ENCODE measurements at places on chromosomes 5 and 9.

GRCh38 chr5:78593465-78593864 lies 55.1 kb downstream of the LHFPL2 start:
- no peak for DNase-seq

GRCh38 chr5:125143011-125143410 lies 396.6 kb upstream of the ZNF608 start:
- DNase-seq: no peak

DNA sequence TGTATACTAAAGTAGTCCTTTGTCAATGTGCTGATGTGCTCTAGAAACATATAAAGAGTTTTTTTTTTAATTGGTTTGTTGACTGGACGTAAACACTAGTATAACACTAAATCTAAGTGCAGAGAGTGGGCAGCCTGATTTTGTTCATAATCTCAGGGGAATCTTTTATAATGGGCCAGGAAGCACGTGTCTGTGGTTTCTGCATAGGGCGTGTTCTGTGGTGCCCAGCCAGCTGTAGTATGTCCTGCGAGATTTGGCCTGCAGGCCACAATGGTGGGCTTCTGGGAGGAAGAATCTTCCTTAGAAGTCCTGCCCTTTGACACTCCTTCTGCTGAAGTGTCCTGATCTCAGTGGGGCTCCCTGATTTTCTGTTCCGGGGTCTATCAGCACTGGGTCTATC lies 49.0 kb upstream of the DHFR start:
- peak; percentile 17 for DNase-seq

GRCh38 chr5:38555354-38556087 lies 925 bp downstream of the LIFR start:
- DNase-seq: no peak

- DNase-seq: no peak
These were observed at the start of gene FRRS1L for GRCh38 chr9:109166771-109167601. TSS of gene FRRS1L (minus strand) at chr9:109167249. CDS start at chr9:109167138, 111 bp downstream.

GRCh38 chr9:120944948-120945347 lies 18.4 kb upstream of the TRAF1 start:
- no peak for DNase-seq

Measured in foreskin melanocyte (primary cell).